ENCODE measurements at places on chromosomes 13 and 19. TPM values are rescaled to one million over a fixed set of nuclear protein-coding genes. Genes with fewer than 3 reads are reported as not detected.

Gene PRTN3
- total RNA-seq: not detected

Gene PTGER1
- 2.5 TPM for total RNA-seq

Gene YIF1B
- 162 TPM for total RNA-seq

Gene LYPD4
- total RNA-seq: not detected

Gene LSR
- total RNA-seq: not detected

Gene PLPP2
- 1.4 TPM for total RNA-seq

Gene BEST2
- not detected for total RNA-seq

Gene STOML3
- not detected for total RNA-seq

Gene CABP5
- not detected for total RNA-seq

Gene SMAD9
- 10.8 TPM for total RNA-seq

Gene LILRB1
- not detected for total RNA-seq

Gene CCDC70
- total RNA-seq: not detected

Gene PGLYRP2
- not detected for total RNA-seq

Gene ALKBH6
- 32.1 TPM for total RNA-seq

Gene IFNL1
- total RNA-seq: not detected

Gene ZFP28
- total RNA-seq: 5.1 TPM
